Activated CD8-positive, alpha-beta memory T cell treated with anti-CD3 and anti-CD28 coated beads for 1 hour (primary cell): ENCODE measurements at places on chromosomes 5 and 9.

DNA sequence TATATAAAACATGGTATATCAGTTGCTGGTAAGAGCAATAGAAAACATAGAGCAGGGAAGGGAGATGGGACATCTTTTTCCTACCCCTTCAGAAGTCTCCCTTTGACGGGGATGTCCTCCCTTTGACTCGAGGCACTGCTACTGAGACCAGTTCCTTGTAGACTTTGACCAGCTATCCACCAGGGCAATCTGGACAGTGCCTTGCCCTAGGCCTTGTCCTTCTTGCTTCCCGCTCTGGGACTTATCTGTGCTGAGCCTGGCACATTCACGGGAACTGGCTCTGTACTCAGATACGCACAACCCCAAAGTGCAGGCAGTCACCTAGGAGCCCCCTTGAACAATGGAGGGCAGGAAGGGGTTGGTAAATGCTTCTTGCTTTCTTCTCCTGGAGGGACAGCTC, 116.6 kb upstream of the ANKH start:
- DNase-seq: no peak

DNA sequence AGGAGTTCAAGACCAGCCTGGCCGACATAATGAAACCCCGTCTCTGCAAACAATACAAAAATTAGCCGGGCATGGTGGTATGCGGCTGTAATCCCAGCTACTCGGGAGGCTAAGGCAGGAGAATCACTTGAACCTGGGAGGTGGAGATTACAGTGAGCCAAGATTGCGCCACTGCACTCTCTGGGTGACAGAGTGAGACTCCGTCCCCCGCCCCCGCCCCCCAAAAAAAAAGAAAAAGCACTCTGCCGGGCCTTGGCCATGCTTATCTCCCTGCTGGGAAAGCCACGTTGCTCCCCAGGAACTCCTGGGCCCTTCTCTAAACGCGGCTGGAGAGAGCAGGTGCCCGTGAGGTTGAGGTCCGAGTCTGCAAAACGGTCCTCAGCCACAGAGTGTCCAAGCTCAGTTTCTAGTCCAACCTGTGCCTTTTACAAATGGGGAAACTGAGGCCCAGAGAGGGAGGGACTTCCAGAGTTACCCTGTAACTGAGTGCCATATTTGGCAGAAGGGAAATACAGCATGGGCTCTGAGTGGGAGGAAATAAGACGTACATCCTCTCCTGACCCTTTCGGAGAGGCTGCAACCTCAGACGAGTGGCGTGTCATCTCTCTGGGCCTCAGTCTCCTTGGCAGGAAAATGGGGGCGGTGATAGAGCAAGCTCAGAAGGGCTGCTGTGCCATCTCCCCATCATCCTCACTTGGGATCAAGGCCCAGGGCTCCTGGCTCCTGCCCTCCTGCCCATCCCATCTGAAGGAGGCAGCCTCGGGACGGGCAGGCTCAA, 6.6 kb upstream of the PHYHD1 start:
- no peak for DNase-seq

DNA sequence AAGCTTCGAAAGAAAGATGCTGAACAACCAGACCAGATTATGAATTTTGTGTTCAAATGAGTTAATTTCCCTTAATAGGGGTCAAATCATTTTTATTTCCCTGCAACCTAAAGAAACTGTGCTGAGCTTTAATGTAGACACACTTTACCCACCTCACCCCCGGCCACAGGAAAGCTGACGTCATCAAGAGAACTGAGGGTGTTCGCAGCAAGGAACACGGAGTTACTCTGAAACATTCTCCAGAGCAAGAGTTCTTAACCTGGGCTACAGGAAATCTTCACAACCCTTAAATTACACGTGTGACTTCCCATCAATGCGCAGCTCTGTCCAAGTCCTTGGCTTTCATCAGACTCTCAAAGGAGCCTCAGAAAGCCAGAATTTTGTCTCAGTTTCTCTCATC, 116.3 kb downstream of the COL23A1 start:
- no peak for DNase-seq

GRCh38 chr5:27290172-27290571, 251.8 kb upstream of the CDH9 start:
- no peak for DNase-seq

GRCh38 chr5:57902095-57902494, 419.5 kb upstream of the ACTBL2 start:
- DNase-seq: no peak

- DNase-seq: no peak
These were observed 54.8 kb upstream of the CDKN2AIPNL start for GRCh38 chr5:134466241-134467069.

DNA sequence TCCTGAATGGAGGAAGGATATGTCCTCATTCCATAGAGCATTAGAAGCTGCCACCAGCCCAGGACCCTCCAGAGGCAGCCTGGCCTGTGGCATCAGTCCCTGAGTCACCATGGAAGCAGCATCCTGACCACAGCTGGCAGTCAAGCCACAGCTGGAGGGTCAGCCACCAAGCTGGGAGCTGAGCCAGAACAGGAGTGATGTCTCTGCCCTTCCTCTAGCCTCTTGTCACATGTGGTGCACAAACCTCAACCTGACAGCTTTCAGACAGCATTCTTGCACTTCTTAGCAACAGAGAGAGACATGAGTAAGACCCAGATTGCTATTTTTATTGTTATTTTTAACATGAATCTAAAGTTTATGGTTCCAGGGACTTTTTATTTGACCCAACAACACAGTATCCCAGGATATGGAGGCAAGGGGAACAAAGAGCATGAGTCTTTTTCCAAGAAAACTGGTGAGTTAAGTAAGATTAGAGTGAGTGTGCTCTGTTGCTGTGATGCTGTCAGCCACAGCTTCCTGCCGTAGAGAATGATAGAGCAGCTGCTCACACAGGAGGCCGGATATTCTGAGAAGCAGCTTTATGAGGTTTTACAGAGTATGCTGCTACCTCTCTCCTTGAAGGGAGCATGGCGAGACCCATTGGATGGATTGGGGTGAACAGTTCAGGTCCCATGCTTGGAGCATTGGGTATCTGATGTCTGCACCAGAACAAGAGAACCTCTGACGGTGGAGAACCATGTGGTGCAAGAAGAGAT, 13.0 kb upstream of the CYFIP2 start:
- DNase-seq: no peak

- no peak for DNase-seq
These were observed 46.1 kb downstream of the MVB12B start for GRCh38 chr9:126372716-126373115.

GRCh38 chr5:1656271-1656975, 132.7 kb upstream of the LPCAT1 start:
- no peak for DNase-seq

DNA sequence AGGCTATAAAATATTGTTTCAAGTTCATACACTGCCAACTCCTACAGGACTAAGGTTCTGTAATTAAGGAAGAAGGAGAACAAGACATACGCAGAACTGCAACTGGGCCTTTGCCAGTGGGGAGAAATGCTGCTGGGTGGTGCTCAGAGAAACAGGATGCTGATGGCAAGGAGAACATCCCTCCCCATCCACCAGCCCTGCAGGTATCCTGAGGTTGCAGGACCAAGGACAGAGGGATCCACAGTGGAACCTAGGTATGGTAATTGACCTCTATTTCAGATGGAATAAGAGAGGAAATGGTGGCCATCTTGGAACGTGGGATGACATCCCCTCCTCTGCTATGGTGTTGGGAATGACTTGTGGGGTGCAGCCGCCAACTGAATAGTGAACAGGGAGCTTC, 206.3 kb upstream of the S1PR3 start:
- DNase-seq: no peak

- no peak for DNase-seq
These were observed 3.2 kb downstream of the ROR2 start for GRCh38 chr9:91946653-91947488.

- DNase-seq: no peak
These were observed 83.4 kb upstream of the SMIM23 start for GRCh38 chr5:171702135-171702770.

DNA sequence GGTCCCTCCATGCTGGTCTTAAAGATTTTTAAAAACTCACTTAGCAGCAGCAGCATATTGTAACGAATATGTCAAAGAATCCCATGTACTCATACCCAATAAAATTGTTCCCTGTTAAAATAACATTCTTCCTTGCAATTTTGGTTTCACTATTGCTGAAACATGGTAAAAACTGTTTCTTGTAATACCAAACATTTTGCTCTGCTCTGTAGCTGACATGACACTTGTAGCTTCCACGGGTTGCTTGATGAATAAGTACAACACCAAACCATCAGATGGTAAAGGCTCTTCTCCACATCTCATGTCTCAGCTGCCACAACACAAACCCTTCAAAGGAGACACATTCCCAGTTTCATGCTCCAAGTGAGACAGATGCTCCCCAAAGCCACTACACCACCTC, 180.7 kb upstream of the PTGER4 start:
- DNase-seq: no peak

GRCh38 chr5:129097498-129098296, 3.1 kb downstream of the ISOC1 start:
- DNase-seq: no peak

- DNase-seq: peak; percentile 27
These were observed 1.6 kb downstream of the FER start for GRCh38 chr5:108749128-108749861.

GRCh38 chr9:107142430-107142829, 140.6 kb upstream of the RAD23B start:
- no peak for DNase-seq

DNA sequence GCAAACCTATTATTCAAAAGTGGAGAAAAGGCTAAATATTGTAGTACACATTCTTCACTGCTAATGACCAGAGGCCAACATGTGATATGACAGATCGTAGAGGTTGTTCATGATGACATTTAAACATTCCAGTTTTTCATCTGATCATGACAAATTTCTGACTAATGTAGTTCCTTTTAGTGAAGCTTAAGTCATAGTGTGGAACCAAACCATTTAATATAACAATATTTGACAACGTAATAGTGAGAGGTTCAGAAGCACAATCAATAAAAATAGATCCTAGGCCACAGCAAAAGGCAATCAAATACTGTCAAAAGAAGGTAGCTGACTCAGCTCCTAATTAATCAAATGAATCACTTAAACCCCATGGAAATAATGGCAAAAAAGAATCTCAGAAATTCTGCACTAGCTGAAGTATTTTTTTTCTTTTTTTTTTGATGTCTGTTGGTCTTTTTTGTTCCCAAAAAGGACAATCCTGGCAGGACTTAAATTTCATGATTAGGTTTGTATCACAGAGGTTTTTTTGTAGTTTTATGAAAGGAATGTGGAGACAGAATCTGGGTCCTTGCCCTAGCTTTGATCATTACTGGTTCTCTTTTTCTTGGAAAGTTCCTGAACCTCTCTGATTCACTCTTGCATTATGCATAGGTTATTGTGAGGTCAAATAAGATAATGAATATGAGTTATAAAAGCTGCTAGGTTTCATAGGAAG, 795.0 kb downstream of the DTWD2 start:
- DNase-seq: no peak

GRCh38 chr5:27008604-27009539, 29.5 kb downstream of the CDH9 start:
- DNase-seq: no peak

DNA sequence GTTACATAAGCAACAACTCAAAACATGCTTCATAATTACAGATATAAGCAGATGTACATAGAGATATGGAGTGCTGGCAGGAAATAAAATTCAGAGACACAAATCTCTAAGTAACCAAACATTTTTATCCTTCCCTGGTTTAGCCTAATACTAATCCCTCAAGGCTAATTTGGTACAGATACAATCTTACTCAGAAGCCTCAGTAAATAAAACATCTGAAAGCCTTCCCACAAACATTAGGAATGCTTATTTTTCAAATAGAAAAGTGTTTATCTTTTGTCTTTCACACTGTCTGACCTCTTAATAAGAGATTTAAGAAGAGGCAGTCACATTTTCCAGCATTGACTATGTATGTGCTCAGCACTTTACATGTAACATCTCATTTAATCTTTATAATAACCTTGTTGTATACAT, 399.4 kb downstream of the ARRDC3 start:
- DNase-seq: no peak

DNA sequence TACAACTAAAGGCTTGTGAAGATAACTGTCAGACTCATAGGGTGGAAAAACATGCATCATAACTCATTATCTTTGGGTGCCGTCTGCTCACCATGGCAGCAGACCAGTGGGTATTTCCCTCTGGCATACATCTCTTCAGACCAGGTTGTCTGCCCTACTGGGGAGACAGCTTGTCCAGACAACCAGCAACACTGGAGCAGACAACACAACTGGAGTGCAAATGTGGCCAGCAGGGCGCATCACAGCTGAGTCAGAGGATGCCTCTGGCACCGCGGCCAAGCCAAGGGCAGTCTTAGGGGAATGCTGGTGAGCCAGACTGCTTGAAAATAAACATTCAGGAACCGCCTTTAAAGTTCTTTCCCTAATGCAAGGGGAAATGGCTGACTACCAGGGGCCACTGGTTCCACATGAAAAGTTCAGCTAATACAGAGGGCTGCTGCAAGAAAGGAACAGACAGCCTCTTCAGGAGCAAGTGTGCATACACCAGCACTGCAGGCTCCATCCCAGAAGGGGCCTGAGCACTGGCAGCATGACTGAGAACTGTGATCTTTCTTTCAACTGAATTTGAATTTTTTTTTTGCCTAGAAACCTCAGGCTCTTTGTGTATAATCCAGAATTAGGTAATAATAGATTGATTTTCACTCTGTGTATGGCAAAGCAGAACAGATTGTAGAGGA, 77.3 kb downstream of the MAMDC2 start:
- no peak for DNase-seq

GRCh38 chr5:145591578-145591977, 243.6 kb downstream of the PRELID2 start:
- no peak for DNase-seq

DNA sequence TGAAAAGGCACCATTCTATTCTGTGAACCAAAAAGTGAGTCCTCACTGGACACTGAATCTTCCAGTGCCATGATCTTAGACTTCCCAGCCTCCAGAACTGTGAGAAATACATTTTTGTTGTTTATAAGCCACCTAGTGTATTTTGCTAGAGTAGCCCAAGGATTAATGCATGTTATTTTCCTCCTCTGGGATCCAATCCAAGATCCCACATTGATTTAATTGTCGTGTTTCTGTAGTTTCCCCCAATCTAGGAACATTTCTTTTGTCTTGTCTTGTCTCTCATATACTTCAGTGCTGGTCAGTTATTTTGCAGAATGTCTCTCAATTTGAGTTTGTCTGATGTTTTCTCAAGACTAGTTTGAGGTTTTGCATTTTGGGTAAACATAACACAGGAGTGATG, 36.4 kb downstream of the GDNF start:
- no peak for DNase-seq

GRCh38 chr5:92749943-92750342, 831.1 kb downstream of the NR2F1-AS1 start:
- DNase-seq: no peak
